ENCODE measurements at places on chromosomes 13 and 19. TPM values are rescaled to one million over a fixed set of nuclear protein-coding genes. Genes with fewer than 3 reads are reported as not detected.
A peak's percentile ranks its signal among the peaks of the same experiment; 100 is the strongest.

DNA sequence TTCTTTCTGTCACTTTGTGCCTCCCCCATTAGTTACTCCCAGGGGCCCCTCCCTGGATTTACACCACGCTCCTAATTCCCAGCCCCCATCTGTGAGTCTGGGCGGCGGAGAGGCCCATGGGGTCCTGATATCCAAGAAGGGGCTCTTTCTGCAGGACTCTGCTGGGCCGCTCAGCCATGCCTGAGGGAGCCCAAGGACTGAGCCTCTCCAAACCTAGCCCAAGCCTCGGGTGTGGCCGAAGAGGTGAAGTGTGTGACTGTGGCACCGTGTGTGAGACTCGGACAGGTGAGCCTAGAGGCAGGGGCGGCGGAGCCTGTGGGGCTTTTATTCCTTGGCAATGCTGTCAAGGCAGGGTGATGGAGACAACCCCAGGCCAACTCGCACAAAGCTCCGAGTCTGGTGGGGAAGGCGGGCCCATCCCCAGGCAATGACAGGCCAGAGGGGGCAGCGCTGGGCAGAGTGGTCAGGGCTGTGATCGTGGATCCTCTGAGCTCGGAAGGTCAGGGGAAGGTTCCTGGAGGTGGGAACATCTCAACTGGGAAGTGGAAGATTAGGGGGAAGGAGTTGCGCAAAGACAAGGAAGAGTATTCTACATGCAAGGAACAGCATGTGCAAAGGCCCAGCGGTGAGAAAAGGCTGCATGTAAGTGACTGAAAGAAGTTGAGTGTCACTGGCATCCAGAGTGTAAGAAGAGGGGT is 1.6 kb downstream of the PLEKHG2 start:
- peak; percentile 42 for DNase-seq

Gene SERPINE3
- total RNA-seq, result not detected

GRCh38 chr13:112954488-112955270 is 14.3 kb upstream of the MCF2L start:
- no peak for DNase-seq

DNA sequence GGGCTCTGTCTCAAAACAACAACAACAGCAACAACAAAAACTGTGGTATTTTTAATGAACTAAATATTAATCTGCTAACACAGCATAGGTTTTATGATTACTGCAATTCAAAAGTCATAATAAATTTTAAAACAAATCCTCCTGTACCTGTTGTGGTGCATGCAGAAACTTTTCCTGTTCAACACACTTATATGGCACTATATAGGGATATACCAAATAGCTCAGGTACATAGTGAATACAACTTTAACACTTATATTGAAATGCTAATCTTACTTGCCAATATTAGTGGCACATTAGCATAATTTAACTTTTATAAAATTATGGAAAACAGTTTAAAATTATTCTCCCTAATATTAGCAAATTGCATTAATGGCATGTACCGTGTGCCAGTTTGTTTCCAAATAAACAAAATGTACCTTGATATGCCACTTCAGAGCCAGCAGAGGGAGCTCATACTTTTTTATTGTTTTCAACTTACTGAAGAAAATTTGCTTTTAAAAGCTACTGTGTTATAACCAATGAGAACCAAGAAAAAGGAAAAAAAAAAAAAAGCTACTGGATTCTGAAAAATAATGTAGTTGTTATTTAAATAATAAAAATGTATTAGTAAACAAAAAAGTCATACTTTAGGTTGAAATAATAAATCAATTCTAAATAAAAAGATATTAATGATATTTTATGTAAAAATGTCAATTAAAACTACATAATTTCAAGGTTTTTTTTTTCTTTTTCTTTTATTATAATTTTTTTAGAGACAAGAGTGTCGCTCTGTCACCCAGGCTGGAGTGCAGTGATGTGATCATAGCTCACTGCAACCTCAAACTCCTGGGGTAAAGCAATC is 18.0 kb upstream of the RBM26 start:
- DNase-seq, result peak; percentile 80

GRCh38 chr13:27132538-27132937 is 39.1 kb downstream of the USP12 start:
- DNase-seq, result no peak

Gene CEACAM8
- not detected for total RNA-seq

GRCh38 chr13:42794577-42795275 is 13.3 kb downstream of the FAM216B start:
- no peak for DNase-seq

Gene ONECUT3
- not detected for total RNA-seq

Gene KASH5
- total RNA-seq, result 0.52 TPM

- peak; percentile 36 for DNase-seq
Observed at GRCh38 chr19:2495651-2496316, 19.9 kb downstream of the GADD45B start.

Gene ZNF793
- 4.4 TPM for total RNA-seq

DNA sequence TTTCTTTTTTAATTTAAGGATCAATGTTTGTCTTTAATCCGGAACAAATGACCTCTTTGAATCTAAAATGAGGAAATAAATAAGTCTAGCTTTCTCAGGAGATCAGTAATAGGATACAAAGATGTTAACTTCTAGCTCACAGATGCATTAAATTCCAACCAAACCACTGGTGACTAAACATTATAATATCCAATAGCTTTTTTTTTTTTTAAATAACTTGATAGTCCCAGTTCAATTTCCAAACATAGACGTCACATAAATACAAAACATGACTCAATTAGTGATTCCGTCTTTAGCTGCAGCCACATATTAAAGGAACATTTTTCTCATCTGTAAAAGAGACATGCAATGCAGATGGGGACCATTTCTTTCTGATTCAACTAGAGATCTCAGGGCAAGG is 390.5 kb upstream of the PCDH9 start:
- no peak for DNase-seq

- no peak for DNase-seq
Observed at GRCh38 chr19:5973867-5974635, 3.9 kb downstream of the RANBP3 start.

Gene WDR88
- total RNA-seq, result not detected

- no peak for DNase-seq
Observed at GRCh38 chr13:29125191-29125933, 305.2 kb downstream of the MTUS2 start.

DNA sequence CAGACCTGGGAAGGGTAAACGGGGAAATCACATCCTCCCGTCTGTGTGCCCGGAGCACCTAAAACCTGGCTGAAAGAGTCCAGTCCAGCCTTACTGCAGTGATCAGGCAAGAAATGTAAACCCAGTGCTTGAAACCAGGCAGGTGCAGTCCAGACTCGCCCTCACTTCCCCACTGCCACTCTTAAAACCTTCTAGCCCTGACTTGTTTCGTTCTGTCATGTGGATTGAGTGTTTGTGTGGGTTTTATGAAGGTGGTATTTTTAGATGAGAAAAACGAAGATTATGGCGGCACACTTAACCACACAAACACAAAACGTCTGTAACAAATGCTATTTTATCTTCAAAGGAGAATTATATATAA is 839 bp upstream of the CKAP2 start:
- peak; percentile 60 for DNase-seq

DNA sequence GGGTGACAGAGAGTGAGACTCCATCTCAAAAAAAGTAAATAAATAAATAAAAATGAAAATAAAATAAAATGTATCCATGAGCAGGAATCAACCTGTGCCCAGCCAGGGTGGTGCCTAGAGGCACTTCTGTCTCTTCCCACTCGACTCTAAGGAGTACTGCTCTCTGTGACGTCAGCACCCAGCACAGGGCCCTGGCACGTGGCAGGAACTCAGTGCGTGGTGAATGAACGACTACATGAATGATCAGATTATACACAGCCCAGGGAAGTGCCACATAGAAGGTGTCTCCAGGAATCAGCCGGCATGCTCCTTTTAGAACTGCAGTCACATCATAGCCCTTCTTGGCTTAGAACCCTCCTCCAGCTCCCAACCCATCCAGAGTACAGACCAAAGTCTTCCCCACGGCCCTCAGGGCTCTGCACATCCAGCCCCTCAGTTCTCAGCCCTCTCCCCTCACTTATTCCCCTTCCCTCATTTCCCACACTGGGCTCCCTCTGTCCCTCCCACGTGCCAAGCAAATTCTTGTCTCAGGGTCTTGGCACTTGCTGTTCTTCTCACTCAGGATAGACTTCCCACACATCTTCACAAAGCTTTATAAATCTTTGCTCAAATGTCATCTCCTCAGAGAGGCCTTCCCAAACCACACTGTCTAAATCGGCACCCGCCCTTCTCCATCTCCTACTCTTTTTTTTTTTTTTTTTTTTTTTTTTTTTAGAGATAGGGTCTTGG is 4.2 kb downstream of the CLIP3 start:
- no peak for DNase-seq

DNA sequence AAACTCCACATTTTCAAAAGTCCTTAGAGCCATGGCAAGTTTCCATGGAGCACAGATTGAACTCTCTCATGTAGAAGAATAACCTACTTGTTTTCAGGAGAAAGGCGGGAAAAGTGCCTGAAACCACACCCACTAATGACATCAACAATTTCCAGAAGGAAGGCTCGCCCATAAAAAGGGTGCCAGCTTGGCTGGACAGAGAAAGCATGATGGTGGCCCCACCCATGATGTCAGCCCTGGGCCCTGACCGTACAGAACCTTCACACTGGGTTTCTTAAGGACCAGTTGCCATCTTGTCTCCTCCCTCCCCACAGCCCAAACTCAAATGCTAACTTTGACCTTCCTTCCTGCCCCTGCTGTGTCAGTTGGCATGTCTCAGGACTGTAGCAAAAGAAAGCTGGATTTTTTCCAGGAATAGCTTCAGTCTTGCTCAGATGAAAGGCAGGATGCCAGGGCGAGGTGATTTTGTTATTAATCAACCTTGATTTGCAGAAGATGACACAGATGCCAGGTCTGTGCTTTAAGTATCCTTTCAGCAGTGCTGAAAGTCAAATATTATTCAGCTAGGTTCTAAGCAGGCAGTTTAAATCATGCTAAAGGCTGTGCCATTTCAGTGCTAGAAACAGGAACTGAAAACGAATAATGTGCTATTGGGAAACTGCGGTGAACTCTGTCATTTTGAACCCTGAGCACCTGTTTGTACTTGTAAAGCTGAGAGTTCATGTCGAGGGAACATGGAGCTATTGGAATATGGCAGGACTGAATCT is 89.5 kb upstream of the RFC3 start:
- peak; percentile 95 for DNase-seq

Gene HPN
- total RNA-seq, result 0.11 TPM

DNA sequence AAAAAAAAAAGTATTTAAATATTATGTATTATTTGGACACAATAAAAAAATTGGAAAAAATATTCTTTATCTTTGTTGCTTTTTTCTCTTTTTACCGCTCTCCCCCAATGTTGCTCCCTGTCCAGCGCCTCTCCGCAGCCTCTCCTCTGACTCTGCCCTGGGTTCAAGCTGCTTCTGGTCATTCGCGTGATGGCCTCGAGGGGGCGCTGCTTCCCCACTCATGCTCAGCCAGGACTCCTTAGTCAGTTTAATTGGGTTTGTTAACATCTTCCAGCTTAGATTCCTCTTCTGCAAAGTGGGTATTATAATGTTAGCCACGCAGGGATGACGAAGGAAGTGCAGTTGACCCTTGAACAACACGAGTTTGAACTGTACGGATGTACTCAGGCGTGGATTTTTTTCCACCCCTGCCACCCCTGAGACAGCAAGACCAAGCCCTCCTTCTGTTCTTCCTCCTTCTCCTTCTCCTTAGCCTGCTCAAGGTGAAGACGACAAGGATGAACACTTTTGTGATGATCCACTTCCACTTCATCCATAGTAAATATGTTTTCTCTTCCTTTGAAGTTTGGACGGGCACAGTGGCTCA is 4.9 kb upstream of the NWD1 start:
- DNase-seq, result peak; percentile 85

DNA sequence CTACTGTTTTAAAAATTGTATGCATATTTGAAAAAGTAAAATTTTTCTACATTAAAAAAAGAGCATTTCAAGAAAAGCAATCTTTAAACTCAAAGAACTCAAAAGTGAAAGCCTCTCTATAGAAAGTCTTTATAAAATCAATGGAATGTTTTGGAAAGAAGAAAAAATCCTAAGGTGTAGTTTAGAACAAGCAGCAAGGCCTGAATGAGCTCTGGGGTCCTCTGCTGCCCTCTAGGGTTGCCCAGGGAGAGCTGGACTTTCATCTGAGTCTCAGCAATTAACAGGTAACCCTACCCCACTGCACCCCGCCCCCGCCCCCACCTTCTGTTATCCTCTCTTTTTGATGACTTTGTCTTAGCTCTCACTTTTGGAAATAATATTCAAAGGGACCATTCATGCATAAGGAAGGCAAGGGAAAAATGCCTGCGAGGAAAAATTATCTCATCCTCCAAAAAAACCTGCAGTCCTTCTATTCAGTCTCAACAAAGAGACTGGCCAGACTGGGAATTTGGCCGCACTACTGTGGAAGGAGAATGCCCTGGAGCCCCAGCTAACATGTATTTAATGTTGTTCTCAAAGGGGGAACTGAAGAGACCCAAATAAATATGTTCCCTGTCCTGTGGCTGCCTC is 24.1 kb downstream of the SLC25A30 start:
- DNase-seq, result peak; percentile 61

Gene B3GNT8
- total RNA-seq, result not detected

DNA sequence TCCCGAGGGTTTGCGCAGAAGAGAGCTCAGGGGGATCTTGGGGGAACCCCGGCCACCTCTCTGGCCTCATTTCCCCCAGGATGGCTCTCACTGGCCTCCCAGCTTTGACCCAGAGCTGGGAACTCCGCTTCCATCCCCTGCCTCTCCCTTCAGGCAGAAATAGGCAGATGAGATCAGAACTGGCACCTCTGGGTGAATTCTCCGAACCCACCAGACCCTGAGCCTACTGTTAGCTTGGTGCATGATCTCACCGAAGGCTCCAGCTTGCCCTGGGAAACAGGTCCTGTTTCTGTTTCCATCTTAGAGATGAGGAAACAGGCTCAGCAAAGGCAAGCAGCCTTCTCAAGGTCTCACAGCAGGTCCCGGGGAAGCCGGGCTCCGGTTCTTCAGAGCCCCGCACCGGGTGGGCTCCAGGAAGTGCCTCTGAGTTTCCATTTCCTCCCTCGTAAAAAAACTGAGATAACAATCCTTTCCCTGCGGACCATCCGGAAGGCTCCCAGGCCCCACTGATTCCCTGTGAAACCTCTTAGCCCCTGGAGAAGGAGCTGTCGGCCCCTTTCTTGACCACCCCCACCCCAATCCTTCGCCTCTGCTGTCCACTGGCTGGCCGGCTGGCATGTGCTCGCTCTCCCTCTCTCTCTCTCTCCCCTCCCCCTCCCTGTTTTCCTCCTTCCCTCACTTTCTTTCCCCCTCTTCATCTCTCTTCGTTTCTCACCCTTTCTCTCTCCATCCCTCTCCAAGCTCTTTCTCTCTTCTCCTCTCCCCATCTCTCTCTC is 2.1 kb downstream of the NECTIN2 start:
- no peak for DNase-seq

DNA sequence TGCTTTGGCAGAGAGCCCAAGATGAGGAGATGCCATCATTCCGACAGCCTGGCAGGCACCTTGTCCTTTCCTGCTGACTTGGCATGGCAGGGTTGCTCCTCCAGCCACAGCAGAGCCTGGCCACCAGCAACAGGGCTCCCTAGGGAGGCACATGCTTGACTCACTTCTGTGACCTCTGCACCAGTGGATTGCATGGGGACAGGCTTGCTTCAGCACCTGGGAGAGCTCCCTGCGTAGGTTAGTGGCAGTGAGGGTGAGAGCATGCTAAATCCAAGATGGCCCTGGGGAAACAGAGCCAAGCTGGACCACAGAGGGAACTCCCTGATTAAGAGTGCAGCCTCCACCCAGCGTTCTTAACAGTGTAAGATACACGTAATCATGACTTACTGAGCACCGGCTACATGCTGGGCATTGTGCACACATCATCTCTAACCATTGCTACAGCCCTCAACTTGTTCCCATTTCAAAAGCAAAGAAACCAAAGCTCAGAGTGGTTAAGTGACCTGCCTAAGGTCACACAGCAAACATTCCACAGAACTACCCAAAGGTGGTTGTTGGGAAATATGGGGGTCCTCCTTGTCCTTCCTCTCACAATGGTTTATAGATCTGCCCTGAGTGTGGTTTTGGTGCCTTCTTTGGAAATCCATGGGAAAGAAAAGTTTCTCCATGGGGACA is 116.6 kb upstream of the UQCRFS1 start:
- DNase-seq, result peak; percentile 90

Measured in Karpas-422 (cell line).